ENCODE measurements at places on chromosomes 12 and 14.

GRCh38 chr12:52826611-52827498 is 7.3 kb downstream of the KRT79 start:
- DNase-seq: no peak

- no peak for DNase-seq
Observed at GRCh38 chr12:39043424-39043822, 138.0 kb upstream of the CPNE8 start.

GRCh38 chr12:54394281-54394719 is 9.8 kb upstream of the ZNF385A start:
- no peak for DNase-seq

DNA sequence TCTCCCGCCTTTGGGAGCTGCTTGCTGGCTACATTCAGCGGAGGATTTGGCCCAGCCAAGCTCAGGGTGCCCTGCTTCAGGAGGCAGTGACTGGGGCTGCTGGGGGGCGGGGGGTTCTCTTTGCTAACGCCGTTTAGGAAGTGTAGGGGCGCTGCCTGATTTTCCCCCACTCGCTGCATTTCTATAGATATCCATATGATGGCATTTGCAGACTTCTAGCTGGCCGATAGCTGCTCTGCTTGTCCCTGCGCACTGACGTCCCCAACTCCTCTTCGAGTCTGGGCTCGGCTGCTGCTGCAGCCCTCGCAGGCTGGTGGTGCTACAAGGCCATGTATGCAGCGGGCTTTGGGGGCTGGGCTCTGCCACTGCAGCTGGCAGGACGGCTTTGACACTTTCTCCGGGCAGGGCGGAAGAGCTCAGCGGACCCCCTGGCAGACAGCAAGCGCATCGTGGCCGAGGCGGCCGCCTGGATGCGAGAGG is 3.1 kb downstream of the LRFN5 start:
- DNase-seq: no peak

DNA sequence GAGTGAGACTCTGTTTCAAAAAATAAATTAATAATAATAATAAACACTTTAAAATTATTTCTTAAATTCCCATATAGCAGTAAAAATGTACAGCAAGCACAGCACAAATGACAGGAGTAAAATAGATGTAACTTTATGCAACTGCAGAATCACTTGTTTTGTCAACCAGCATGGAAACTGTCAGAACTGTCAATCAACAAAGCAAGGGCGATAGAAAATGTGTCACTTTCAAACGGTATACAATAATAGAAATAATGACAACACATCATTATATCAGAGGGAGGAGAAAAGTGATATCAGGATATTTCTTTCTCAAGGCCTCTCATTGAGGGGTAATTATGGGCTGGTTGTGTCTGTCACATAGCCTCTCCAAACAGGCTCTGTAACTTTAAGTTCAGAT is 68.2 kb downstream of the KLHL28 start:
- no peak for DNase-seq

DNA sequence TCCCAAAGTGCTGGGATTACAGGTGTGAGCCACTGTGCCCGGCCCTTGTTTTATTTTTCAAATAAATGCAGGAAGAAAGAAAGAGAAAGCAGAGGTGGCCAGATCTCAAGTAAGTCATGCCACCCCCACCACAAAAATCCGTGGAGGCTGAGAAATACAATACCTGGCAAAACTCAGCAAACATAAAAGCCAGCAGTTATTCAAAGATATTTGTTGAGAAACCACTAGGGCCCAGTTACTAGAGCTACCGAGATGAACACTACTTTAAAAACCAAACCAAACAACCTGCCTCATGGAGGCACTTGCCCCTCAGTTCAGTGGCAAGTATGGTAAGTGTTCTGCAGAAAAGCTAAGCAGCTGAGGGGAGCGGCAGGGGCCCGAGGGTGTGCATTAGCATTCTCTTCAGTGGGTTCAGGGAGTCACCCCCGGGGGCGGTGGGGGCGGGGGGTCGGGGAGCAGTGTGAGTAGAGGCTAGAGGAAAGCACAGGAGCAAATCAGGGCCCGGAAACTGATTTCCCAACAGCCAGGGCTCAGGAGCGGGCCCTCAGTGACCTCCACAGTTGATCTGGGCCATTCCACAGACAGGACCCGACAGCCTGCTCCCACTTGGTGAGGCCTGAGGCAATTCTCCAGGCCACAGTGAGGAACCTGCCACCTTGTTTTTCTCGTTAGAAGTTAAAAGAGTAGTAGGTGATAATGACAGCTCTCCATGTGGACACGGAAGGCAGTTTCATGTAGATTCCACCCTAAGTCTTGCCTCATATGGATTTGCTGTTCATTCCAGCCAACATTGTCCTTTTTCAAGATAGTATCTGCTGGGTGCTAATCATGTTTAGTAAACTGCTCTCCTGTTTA is 8.6 kb downstream of the EVL start:
- no peak for DNase-seq

- no peak for DNase-seq
Observed at GRCh38 chr14:101625336-101626097, 64.2 kb downstream of the DIO3 start.

GRCh38 chr12:53171725-53172329 is 8.7 kb upstream of the ZNF740 start:
- DNase-seq: no peak

DNA sequence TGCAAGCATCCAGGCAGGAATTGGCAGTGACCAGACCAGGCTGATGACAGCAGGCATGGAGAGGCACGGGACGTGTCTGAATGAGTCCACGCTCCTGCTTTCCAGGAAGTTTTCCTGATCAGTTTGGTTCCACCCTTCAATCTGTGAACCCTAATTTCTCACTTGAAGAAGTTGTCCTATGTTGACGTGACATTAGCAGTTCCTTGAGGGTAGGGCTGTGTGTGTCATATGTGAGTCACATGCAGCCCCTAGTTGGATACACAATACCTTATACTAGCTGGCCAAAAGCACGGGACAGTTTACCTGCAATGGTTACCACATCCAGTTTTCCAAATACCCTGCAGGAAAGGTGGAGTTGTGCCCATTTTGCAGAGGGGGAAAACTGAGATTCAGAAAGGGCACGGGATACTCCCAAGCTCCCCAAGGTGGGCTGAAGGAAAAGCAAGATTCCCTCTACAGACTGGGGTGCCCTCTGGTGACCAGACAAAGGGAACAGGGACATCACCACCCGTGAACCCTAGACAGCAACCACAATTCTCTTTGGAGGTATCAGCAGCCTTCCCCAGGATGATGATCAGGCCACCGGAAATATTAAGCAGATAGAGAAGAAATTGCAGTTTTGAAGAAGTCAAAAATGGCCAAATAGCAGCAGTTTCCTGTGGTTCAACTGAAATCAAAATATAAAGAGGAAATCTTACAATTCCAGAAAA is 194.5 kb downstream of the PHETA1 start:
- no peak for DNase-seq

- DNase-seq: no peak
Observed at GRCh38 chr12:57488402-57489156, 711 bp downstream of the MARS1 start.

DNA sequence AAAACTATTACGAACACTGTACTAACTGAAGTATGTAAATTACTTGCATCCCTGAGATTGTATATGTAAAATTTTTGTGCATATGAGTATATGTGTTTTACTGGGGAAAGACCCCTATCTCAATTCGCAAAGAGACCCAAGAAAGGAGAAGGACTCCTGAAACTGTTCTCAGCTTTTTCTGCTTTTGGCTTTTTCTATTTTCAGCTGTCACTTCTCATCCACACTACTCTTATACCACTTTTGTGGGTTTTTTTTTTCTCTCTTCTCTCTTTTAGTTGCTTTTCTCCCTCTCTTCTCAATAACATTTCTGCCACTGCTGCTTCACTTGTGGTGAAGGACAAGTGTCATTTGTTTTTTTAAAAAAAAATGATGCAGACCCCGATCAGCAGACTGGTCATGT is 39.8 kb downstream of the NIN start:
- no peak for DNase-seq

- no peak for DNase-seq
Observed at GRCh38 chr14:89731396-89731933, 223.1 kb downstream of the EFCAB11 start.

DNA sequence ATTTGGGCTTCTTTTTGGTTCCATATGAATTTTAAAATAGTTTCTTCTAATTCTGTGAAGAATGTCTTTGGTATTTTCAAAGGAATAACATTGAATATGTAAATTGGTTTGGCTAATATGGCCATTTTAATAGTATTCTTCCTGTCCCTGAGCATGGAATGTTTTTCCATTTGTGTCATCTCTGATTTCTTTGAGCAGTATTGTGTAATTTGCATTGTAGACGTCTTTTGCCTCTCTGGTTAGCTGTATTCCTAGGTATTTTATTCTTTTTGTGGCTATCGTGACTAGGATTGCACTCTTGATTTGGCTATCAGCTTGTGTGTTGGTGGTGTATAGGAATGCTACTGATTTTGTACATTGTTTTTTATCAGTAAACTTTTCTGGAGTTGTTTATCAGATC is 601.9 kb downstream of the SNAPC1 start:
- DNase-seq: no peak

- DNase-seq: no peak
Observed at GRCh38 chr12:21296751-21297406, 37.8 kb downstream of the SLCO1A2 start.

GRCh38 chr14:83491091-83491490 is 1957.4 kb upstream of the SEL1L start:
- no peak for DNase-seq

DNA sequence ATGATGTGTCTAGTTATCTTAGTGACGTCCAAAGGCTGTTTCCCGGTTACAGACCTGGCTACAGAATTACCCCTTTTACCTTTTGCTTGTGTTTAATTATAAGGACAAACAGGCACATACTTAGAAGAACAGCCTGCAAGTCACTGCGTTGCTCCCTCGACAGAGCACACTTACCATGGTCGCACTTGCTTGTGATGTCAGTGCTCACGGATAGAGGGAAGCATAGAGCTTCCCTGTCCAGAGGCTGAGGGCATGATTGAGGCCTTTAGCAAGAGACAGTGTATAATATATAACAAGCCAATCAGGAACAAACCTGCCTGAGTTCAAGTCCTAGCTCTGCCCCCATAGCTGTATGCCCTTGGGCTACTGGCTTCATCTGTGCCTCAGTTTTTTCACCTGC is 73.2 kb upstream of the SCN8A start:
- no peak for DNase-seq

DNA sequence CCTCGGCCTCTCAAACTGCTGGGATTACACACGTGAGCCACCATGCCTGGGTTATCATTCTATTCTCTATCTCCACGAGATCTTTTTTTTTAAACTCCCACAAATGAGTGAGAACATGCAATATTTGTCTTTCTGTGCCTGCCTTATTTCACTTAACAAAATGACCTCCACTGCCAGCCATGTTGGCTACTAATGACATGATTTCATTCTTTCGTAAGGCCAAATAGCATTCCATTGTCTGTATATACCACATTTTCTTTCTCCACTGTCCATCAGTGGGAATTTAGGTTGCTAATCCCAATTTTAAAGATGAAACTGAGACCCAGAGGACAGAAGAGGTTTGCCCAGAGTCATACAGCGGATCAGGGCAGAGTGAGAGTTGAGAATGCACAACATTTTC is 10.9 kb upstream of the TRPV4 start:
- no peak for DNase-seq

- DNase-seq: no peak
Observed at GRCh38 chr12:46198913-46199312, 69.9 kb downstream of the SLC38A1 start.

DNA sequence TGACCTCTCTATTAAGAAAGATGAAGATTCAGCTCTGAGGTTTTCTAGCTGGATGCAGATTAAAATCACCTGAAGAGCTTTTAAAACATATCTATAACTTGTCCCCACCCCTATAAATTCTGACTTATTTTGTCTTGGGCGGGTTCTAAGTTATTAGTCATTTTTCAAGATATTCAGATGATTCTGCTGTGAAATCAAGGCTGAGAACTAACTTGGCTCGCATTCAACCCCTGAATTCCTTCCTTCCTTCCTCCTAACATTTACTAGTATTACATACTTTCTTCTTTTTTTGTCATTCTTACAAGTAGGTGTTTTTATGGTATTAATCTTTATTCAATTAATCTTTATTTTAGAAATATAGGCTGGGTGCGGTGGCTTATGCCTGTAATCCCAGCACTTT is 55.4 kb downstream of the SSPN start:
- DNase-seq: no peak

DNA sequence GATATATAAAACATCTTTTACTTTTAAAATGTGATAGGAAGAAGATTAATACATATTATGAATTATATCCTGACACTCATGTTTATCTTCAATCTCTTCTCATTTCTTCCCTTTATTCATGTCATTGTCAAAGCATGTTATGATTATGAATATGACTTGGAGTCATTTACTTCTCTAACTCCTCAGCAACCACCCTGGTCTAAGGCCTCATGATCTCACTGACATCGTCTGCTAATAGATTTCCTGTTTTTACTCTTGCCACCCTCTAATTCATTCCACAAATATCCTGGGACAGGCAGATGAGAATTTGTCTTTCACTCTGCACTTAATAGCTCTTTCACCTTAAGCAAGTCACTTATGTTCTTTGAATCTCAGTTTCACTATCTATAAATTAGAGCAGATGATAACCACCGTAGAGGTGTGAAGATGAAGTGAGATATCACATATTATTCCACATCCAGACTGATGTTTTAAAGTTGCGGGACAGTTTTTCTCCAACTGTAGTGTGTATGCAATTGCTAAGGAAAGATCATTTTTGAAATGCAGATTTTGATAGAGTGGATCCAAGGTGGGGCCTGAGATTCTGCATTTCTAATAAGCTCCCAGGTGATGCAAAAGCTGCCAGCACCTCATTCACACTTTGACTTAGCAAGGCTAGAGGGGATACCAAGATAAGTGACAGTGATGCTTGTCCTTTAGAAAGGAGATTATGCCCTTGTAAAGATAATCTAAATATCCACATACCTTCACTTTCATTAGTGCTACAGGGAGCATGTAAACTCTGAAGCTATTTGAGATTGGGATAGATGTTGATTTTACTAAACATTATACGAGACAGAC is 3.3 kb upstream of the IAPP start:
- DNase-seq: no peak

DNA sequence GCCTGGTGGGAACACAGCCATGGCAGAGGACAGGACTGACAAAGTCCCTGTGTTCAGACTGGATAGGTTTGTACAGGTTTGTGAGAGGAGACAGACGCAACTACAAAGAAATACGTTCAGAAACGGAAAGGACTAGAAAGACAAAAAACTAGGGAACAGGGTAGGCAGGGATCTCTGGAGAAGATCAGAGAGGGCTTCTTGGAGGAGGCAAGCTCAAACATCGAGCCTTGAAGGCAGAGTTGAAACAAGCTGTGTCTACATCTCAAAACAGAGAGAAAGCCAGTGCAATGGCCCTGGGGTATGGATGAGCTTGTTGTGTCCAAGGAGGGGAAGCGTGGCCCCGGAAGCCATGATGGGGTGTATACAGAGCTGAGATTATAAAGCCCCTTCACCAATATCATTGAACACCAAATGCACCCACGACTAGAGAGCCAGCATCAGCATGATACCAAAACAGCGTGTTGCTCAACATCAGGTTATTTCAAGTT is 89.6 kb upstream of the NCOR2 start:
- DNase-seq: no peak

- no peak for DNase-seq
Observed at GRCh38 chr12:131350943-131351318, 360.0 kb upstream of the SFSWAP start.

GRCh38 chr12:5654019-5654418 is 222.1 kb downstream of the NTF3 start:
- no peak for DNase-seq

- no peak for DNase-seq
Observed at GRCh38 chr12:113980537-113981337, 14.6 kb upstream of the RBM19 start.

All from stimulated activated CD4-positive, alpha-beta T cell treated with anti-CD3 and anti-CD28 coated beads, Interleukin-1b, Interleukin-23, amount 100 ng/mL, for 1 hour (primary cell).